ENCODE measurements at places on chromosomes 11 and 22.

DNA sequence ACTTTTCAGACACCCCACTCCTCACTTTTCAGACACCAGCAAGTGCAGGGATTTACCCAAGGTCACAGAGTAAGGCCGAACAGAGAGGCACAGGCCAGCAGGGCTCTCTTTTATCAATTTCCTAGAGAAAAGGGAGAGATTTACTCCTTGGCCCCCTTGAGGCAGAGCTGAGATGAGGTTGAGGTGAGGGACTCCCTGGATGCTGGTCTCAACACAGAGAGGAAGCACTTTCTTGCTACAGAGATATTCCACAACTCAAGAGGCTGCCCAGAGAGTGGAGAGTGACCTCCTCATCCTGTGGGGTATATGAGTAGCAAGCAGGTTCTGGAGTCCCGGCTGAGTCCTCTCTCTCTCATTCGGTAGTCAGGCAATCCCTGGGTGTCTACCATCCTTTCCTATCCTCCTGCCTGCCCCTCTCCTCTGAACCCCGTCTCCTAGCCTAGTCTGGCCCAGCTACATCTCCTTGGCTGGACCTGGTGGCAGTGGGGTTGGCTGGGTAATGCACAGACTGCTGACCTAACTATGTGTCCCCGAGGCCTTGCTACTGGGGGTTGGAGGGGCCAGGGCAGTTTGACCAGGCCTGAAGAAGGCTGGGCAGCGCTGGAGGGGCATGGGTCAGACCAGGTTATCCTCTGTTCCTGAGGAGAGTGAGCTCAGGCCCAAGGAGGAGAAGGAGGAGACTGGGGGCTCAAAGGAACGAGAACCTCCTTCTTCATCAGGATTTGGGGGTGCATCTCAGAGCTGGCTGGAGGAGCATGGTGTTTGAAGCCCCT lies 1.8 kb upstream of the ARHGEF17 start:
- DNase-seq, result peak; percentile 28

GRCh38 chr11:93160808-93161207 lies 37.0 kb downstream of the SLC36A4 start:
- DNase-seq, result no peak

DNA sequence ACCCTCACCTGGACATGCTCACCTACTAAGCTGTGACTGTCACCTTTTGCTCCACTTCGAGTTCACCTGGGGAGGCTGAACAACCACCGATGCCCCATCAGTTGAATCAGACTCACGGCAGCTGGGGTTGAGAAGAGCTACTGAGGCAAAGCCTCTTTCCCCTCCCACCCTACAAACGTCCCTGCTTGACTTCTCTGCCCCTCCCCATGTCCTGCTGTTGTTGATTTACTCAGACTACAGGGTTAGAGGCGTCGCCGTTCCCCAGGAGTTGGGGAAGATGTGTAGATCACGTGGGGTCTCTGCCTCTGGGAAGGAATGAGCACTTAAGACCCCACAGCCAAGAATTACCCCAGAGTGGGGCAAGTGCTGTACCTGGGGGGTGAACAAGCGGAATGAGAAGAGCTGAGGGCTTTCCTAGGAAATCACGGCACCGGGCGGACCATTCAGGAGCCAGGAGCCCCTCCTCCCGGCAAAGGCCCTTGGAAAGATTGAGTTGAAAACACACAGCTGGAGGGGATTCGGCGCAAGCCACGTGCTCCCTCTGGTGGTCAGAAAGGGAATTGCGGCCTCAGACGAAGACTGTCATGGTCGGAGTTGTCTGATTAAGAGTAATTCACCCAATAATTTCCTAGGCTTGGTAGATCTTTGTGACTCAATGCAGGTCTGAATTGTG lies 7.0 kb downstream of the FXYD2 start:
- no peak for DNase-seq

DNA sequence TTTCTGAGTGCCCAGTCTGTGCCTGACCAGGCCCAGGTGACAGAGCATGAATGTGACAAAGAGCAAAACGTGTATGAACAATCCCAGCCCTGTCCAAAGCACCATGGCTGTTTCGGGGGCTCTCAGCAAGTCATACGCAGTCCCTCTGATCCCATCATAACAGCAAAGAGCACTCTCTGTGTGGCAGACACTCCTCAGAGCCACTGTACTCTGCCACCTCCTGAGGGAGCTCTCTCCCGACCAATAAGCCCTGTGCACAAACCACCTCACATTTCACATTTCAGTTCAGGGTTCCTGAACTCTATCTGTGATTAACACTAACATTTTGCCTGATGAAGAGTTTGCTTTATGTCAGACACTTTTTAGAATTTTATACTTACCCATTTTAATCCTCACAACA lies 6.6 kb downstream of the DGCR2 start:
- DNase-seq, result no peak
